CD8-positive, alpha-beta memory T cell (primary cell): ENCODE measurements at places on chromosomes 2 and 18.

- no peaks in the 10 kb centered on the region for H3K36me3 ChIP-seq
- H3K27ac ChIP-seq, result no peak overlapping the region
- H3K27me3 ChIP-seq, result no peaks in the 10 kb centered on the region
- no peak for DNase-seq
Measured at GRCh38 chr18:70284976-70285620, 3.7 kb upstream of the SOCS6 start.

DNA sequence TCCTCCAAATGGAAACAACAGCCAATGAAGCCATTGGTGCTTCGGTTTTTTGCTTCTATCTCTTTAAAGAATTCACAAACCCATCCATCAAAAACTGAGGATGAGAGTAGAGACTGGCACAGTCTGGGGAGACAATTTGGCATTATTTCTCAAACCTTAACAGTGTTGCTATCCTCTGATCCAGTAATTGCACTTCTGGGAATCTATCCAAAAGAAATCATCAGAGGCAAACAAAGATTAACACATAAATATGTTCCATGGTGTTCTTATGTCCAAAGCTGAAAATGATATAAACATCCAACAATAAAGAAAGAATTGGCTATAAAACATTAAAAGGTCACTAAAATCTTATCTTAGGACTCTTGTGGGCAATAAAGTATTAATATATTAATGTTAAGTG lies 35.1 kb downstream of the REEP1 start:
- H3K27me3 ChIP-seq, result no peaks in the 10 kb centered on the region
- H3K4me3 ChIP-seq, result no peak overlapping the region
- H3K4me1 ChIP-seq, result no peaks in the 10 kb centered on the region
- DNase-seq, result no peak

DNA sequence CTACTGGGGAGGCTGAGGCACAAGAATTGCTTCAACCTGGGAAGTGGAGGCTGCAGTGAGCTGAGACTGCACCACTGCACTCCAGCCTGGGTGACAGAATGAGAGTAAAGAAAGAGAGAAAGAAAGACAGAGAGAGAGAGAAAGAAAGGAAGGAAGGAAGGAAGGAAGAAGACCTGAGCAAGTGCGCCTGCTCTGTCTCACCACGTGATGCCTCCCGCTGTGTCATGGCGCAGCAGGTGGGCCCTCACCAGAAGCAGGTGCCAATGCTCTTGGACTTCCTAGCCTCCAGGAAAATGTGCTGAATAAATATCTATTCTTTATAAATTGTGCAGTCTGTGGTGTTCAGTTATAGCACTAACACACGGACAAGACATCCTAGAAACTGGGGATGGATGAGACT lies 270.0 kb downstream of the CYP26B1 start:
- H3K36me3 ChIP-seq, result no peaks in the 10 kb centered on the region
- H3K27ac ChIP-seq, result no peak overlapping the region
- H3K4me3 ChIP-seq, result no peak overlapping the region
- no peaks in the 10 kb centered on the region for H3K27me3 ChIP-seq
- DNase-seq, result no peak

- H3K36me3 ChIP-seq, result no peaks in the 10 kb centered on the region
- no peaks in the 10 kb centered on the region for H3K4me1 ChIP-seq
- H3K27me3 ChIP-seq, result no peaks in the 10 kb centered on the region
Measured at GRCh38 chr2:138766464-138766863, 13.7 kb downstream of the NXPH2 start.

GRCh38 chr2:102366406-102367112 lies 11.0 kb downstream of the IL18R1 start:
- H3K27me3 ChIP-seq, result no peaks in the 10 kb centered on the region
- no peaks in the 10 kb centered on the region for H3K36me3 ChIP-seq
- no peak overlapping the region for H3K27ac ChIP-seq
- peak overlapping the region; percentile 26 for H3K4me3 ChIP-seq
- peaks cover 38% of the 10 kb centered on the region for H3K4me1 ChIP-seq
